Sigmoid colon (tissue), 7 donors: ENCODE measurements at places on chromosomes 1 and 21. TPM values are rescaled to one million over a fixed set of nuclear protein-coding genes. Genes with fewer than 3 reads are reported as not detected.

- no peak for DNase-seq
These were observed 6.5 kb downstream of the TTLL10 start for GRCh38 chr1:1179983-1180861.

DNA sequence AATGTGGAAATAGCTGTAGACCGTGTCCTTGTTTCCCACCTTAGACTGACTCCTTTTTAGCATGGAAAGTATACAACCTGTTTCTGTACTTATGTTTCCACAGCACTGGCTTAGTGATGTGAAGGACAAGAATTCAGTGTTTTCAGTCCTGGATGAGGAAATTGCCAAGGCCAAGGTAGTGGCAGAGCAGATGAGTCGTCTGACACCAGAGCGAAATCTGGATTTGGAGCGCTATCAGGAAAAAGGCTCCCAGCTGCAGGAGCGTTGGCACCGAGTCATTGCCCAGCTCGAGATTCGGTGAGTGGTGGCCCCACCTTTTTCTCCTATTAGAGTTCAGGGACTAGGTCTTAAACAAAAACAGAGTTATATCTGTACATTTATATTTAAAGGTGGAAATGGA is 112.6 kb downstream of the MACF1 start:
- DNase-seq, result no peak

- no peak for DNase-seq
These were observed 136.7 kb downstream of the TLR5 start for GRCh38 chr1:223006371-223006770.

DNA sequence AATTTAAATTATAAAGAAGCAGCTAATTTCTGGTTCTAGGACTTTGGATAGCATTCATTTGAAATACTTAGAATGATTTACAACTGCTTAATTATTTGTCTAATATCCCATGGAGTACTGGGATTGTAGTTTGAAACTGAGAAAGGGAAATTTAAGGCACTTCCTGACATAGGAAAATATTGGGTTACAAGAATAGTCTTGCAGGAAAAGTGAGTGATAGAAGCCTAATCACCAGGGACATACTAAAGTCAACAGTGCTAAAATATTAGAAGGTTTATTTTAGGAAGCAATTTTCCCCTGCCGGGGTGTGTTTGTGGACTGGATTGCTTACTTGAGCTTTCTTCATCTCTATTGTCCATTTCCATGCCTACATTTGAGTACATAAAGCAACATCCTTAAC is 661.6 kb downstream of the ADGRL2 start:
- no peak for DNase-seq

GRCh38 chr1:64472040-64472376 is 2.1 kb downstream of the CACHD1 start:
- no peak for DNase-seq

GRCh38 chr1:199194862-199195261 is 556.0 kb downstream of the PTPRC start:
- DNase-seq, result no peak

GRCh38 chr1:76418531-76418930 is 344.0 kb downstream of the ST6GALNAC3 start:
- no peak for DNase-seq

DNA sequence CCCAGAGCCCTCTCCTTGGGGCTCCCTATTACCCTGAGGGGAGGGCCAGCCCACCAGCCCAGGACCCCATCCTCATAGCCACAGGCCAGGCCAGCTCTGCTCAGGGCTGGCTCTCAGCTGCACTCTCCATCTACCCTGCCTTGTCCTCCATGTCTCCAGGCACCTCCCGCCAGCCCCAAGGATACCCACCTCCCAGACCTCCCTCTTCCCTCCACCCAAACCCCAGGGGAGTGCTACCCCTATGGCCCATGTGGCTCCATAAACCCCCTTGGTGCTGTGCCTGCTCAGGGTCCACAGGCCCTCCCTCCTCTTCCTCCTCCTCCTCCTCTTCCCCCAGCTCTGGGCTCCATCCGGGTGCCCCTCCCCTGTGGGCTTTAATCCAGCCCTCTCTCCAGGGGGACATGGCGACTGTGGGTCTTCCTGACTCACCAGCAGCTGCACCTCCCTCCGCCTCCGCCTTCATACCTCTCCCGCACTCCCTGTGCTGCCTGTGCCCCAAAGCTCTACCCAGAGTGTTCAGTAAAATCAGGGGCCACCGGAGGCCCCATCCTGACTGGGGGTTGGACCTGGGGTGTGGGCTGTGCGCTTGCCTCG is 9.1 kb downstream of the YBEY start:
- no peak for DNase-seq

DNA sequence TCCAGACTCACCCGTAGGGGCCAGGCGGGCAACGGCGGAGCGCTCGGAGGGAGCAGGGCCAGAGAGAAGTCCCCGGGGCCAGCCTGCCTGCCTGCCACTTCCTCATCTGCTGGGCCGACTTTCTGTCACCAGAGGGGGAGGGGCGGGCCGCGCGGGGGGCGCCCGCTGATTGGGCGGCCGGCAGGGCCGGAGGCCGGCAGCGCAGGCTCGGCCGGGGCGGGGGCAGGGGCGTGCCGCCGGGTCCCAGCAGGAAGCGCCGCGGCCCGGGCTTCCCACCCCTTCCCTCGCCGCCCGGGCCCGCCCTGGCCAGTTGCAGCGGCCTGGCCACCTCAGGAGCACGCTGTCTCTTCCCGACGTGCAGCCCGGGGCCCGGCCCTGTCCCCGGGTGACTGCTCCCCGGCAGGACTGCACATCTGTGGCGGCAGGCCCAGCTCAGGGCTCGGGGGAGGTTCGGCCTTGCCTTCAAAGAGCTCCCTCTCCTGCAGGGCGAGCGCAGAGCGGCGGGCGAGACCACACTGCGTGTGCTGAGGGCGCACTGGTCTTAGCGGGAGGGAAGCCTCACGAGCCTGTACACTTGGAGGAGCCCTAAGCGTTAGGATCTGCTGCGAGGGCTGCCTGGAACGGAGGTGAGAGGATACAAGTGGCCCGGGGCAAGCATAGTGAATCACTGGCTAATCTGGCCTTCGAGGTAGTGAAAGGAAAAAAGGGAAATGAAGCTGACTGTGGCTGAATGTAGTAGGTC is at the start of gene ELOVL1:
Gene ELOVL1 (minus strand): TSS at position 108 of the 742 bp plus-strand sequence. CDS start 2,402 bp downstream, outside the sequence.
- peak; percentile 95 for DNase-seq

- peak; percentile 65 for DNase-seq
These were observed 660 bp downstream of the GCLM start for GRCh38 chr1:93908394-93909145.

CFHR1 gene
- not detected for total RNA-seq

ARV1 gene
- total RNA-seq, result 25.8 TPM

OR2T33 gene
- total RNA-seq, result not detected

TMEM53 gene
- total RNA-seq, result 5.6 TPM

DMRTA2 gene
- total RNA-seq, result 0.55 TPM

SERPINC1 gene
- not detected for total RNA-seq

ETV3L gene
- total RNA-seq, result not detected

KISS1 gene
- not detected for total RNA-seq

GON4L gene
- 38.8 TPM for total RNA-seq

SLC22A15 gene
- 3.3 TPM for total RNA-seq

CFAP141 gene
- not detected for total RNA-seq

TPRG1L gene
- total RNA-seq, result 51.8 TPM

CLEC20A gene
- total RNA-seq, result not detected

C4BPB gene
- 2.2 TPM for total RNA-seq

CD48 gene
- total RNA-seq, result 2.9 TPM

ZNF692 gene
- 23.5 TPM for total RNA-seq
